NCI-H460 (cell line): ENCODE measurements at places on chromosomes 1 and 21.

DNA sequence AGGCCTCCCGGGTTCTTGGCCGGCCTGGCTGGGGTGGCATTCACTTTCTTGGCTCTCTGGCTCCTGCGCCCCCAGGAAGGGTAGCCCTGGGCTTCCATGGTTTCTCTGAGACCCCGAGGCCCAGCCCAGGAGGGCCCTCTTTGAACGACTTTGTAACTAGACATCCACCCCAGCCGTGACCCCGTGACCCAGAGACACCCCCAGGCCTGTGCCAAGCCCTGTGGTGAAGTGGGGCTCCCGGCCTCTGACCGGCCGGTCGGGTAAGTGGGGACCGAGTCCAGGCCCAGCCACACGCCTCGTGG is 64.0 kb downstream of the COL18A1 start:
- no peak for DNase-seq

GRCh38 chr1:33180911-33181890 is 642 bp downstream of the TRIM62 start:
- DNase-seq = no peak

DNA sequence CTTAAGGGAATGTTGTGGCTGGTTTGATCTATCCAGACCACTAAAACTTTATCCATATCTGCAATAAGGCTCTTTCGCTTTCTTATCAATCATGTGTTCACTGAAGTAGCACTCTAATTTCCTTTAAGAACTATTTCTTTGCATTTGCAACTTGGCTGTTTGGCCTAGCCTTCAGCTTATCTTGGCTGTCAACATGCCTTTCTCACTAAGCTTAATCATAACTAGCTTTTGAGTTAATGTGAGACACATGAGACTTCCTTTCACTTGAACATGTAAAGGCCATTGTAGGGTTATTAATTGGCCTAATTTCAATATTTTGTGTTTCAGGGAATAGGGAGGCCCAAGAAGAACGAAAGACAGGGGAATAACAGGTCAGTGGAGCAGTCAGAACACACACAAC is 124.7 kb downstream of the TNFSF18 start:
- no peak for DNase-seq

GRCh38 chr21:38760017-38760761 is 45.5 kb upstream of the ETS2 start:
- no peak for DNase-seq

DNA sequence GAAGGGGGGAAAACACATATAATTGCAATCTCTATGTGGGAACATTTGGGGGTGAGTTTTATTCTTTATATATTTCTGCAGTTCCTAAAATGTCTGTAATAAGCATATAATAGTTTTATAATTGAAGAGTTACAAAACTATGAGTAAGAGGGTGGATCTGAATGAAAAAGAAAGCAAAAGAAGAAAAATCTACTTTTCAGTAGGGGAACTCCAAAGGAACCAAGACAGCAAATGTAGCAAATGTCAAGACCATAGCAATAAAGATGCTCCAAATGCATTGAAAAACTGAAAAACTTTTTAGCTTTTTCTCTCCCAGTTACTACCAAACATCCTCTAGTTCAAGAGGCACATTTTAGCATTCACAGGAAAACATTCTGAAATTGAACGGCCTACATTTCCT is 434.8 kb downstream of the LMO4 start:
- DNase-seq = no peak

DNA sequence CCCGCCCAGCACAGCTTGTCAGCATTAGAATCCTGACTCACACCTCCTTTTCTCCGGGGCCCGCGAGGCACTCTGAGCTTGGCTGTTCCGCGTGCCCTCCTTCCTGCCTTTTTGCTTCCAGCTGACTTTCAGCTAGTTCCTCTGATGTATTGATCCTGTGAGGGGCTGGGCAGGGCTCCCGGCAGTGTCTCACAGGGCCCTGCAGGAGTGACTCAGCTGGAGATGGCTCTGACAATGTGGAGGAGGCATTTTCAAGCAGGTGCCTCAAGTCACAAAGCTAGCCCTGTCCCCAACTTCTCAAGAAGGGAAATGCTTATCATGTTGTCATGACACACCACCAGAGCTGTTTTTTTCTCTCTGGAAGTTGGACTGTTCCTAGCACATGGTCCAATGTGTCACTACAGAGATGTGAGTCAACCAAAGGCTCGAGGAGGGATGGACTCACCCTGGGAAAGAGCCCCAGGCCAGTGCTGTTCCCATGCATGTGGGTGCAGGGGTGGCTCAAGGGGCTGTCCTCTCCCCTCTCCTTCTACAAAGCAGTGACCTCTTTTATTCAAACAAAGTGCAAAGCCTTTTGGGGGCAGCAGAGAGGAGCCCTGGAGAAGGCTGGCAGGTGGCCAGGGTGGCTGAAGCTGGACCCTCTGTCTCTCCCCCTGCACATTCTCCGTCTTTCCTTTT is 30.6 kb downstream of the SYT6 start:
- no peak for DNase-seq

- DNase-seq = no peak
Measured at GRCh38 chr1:100308777-100309176, 42.8 kb downstream of the RTCA start.

DNA sequence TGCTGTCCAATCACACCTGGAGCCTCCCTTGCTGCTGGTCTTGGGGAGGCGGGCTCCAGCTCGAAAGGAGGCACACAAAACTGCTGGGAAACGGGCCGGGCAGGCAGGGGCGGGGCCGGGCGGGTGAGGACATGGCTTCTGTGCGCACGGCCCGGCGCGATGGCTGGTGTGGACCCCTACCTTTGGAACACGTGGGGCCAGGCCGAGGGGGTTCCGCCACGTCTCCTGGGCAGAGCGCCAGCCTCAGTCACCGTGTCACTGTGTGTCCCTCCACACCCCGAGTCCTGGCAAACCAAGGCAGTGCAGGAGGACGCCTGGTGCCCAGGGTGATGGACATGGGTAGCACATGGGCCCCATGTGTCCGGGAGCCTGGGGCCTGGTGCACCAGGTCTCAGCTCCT is 42.0 kb upstream of the ADARB1 start:
- DNase-seq = no peak

DNA sequence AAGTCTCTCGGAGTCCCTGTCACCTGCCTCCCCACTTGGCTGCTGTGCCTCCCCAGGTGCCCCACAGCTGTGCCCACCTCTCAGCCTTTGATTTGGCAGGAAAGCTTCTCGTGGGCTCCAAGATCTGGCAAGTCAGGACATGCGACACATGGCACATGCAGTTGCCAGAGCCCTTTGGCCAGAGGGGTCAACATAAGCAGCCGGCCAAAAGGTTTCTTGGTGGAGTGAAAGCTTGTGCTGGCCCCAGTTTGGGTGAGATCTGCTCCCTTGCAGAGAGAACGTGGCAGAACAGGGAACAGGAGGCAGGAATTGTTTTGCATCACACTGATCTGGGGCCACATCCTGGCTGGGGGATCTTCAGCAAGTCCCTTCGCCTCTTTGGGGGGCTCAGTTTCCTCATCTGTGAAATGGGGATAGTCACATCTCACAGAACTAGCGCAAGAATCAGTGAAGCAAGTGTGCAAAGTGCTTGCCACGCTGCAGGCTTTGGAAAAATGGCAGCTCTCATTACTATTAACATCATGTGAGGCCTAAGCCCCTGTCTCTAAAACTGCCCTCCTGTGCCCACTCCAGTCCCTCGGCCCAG is 232.6 kb downstream of the TRABD2B start:
- DNase-seq = no peak

DNA sequence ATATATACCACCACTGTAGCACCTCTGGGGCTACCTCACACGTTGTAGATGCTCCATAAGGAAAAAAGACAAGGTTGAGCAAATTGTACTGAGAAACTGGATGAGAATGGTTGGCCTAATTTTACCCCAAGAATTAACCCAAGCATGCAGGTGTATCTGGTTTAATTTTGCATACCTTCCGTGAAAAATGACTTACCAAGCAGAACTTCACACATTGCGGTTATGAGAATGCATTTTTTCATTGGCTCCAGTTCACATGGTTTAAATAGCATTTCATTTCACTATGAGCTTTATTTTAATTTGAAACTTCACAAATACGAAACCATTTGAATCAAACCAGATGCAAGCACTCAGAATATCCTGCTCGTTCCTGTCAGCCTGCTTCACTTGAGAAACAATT is 512.2 kb downstream of the LTN1 start:
- DNase-seq = no peak

DNA sequence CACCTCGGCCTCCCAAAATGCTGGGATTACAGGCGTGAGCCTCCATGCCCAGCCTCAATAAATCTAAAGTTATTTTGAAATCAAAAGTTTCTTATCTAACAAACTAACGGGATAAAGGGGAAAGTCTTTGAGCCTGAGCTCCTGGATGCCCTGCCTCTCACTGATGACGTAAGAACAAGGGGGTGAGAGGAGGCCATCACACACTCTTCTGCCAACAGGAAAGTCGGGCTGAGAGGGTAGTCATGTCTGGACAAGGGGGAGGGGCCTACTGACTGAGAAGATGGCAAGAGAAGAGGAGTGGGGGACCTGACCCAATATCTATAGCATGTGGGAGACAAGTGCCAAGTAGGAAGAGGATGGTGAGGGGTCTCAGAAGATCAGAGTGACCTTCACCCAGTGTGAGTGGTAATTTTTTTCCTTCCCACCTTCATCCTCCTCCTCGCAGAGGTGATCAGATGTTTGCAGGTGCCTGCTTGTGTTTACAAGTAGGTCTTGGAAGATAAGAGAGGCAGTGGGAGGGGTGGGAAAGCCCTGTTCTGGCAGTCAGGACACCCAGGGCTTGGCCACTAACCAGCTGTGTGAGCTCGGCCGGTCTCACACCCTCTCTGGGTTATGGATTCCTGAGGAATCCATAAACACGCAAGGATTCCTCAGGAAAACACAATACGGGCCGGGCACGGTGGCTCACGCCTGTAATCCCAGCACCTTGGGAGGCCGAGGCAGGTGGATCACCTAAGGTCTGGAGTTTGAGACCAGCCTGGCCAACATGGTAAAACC is 9.6 kb downstream of the UQCRHL start:
- DNase-seq = peak; percentile 79

GRCh38 chr1:19466112-19466561 is 19.2 kb downstream of the CAPZB start:
- no peak for DNase-seq

DNA sequence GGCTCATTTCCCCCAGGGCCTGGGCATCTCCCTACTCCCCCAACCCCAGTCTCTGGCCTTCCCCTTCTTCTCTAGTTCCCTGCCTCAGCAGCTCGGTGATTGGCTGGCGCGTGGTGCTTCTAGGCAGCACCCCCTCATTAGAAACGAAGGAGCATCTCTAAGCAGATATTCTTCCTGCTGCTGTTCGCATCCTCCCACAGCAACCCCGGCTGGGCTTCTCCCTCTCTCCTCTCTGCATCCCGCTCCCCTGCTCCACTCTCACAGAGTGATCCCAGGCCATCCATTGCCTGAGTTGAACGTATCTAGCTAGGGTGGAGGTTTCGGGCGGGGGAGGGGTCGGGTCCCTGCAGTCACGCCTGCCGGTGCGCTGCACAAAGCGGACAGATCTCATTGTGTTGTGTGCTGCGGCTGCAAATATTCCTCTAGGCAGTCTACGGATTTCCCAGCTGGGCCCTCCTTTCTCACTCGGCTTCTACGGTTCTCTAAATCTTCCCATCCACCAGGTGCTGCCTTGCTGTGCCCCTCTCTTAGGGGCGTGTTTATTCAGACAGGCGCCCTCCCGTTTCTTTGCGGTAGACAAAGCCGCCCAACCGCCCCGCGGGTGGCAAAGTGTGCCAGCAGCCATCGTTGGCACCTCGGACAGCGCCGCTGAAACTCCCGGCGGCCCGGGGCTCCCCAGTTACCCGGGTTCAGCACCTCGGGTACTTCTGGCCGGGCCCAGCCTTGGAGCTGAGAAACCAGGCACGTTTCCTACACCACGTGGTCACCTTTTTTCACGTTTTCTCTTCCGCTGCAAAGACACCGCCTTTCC is 2.2 kb downstream of the CACNA1E start:
- no peak for DNase-seq

DNA sequence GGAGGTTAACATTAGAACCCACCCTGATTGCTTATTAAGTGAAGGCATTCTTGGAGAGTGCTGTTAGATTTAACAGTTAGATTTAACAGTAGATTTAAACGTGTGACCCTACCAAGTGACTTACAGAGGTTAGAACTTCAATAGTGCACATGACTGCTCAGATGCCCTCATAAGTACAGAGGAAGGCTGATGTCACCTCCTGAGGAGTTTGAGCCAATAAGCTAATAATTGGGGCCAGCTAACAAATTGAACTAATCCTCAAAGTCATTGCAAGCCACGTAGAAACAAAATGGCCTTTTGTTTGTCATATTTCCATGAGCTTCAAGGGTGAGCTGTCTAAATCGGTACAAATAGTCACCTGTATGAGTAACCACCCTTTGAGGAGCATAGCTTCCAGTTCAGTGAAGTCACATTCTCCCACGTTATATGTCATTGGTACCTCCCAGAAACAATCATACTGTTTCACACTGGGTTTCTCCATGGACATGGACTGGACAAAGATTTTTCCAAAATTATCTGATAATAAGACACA is 11.7 kb downstream of the AVPR1B start:
- DNase-seq = no peak

- DNase-seq = no peak
Measured at GRCh38 chr1:87495147-87495546, 166.5 kb downstream of the LMO4 start.

DNA sequence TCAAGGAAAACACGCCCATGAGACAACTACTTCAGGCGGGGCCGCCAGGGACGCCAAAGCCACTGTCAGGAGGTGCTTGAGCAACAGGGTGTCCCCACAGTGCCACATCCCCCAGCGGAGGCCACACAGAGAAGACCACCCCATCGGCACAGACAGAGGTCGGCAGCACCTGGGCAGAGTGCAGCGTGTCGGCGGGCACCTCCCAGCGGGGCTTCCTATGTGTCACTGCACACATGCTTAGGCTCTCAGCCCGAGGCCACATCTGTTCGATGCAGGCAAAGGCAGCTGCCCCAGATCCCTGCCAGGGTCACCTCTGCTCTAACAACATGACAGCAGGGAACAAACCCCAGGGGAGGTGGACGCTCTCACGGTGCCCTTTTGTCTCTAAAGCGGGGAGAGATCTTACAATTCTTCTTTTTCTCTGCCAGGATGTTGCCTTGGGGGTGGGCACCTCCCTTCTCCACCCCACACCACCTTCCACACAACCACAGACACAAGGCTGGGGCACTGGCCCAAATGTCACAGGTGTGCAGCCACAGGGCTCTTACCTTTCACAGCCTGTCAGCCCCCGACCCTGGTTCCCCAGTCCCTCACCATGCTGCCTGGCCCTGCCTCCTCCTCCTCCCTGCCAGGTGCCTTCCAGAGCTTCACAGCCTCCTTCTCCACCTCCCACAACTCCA is 4.2 kb downstream of the KRTAP10-8 start:
- DNase-seq = no peak

- no peak for DNase-seq
Measured at GRCh38 chr1:117511273-117511672, 94.6 kb upstream of the TENT5C start.

DNA sequence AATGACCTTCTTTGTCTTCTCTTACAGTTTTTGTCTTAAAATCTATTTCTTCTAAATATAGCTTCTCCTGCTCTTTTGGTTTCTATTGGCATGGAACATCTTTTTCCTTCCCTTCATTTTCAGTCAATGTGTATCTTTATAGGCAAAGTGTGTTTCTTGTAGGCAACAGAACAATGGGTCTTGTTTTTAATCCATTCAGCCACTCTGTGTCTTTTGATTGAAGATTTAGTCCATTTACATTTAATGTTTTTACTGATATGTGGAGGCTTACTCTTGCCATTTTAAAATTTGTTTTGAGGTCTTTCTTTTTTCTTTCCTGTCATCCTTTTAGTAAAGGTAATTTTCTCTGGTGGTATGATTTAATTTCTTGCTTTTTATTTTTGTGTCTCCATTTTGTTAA is 271.2 kb upstream of the ZP4 start:
- no peak for DNase-seq
